GF-D8 (cell line): ENCODE measurements at places on chromosomes 7 and 10.

DNA sequence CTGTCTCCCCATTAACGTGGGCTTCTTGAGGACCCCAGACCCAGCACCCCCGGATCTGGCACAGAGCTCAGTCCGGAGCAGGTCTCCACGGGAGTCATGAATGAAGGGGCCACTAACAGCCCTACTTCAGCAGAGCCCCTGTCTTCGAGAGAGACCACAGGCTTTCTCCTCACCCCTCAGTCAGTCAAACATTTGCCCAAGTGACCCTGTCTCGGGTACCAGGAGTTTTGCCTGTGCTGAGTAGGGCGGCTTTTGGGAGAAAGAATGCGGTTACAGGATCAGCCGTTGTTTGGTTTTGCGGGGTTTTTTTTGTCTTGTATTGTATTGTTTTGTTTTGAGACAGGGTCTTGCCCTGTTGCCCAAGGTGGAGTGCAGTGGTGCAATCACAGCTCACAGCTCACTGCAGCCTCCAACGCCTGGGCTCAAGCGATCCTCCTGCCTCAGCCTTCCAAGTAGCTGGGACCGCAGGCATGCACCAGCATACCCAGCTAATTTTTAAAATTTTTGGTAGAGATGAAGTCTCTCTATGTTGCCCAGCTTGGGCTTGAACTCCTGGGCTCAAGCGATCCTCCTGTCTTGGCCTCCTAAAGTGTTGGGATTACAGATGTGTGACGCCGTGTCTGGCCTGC is 16.5 kb downstream of the ADAP1 start:
- no peak for DNase-seq

DNA sequence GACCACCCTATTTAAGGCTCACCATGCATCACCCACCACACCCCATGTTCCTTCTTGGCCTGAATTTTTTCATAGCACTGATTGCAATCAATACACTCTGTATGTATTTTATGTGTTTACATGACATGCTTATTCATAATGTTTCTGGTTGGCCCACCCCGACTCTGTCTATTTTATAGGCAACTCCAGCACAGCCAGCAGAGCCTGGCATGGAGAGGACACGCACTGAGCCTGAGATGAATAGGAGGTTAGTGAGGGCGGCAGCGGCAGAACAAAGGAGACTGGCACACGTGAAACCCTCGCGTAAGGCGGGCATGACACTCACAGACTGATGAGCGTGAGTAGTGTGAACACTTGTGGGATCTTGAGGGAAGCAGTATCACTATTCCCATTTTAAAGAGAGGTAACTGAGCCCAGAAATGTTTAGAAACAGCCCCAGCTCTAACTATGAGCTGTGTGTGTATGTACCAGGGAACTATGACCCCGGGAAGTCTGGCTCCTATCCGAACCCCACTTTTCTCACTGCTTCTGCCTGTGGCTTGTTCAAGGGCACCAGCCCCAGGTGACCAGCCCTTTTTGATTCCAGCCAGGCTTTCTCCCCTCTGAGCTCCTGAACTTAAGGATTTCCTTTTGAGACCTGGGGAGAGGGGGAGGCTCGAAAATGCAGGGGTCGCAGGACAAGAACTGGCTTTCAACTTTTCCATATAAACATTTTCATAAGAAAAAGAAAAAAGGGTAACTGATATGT is 113.3 kb downstream of the ARHGAP22 start:
- no peak for DNase-seq

- no peak for DNase-seq
These were observed 214.2 kb upstream of the ADO start for GRCh38 chr10:62590306-62590705.

DNA sequence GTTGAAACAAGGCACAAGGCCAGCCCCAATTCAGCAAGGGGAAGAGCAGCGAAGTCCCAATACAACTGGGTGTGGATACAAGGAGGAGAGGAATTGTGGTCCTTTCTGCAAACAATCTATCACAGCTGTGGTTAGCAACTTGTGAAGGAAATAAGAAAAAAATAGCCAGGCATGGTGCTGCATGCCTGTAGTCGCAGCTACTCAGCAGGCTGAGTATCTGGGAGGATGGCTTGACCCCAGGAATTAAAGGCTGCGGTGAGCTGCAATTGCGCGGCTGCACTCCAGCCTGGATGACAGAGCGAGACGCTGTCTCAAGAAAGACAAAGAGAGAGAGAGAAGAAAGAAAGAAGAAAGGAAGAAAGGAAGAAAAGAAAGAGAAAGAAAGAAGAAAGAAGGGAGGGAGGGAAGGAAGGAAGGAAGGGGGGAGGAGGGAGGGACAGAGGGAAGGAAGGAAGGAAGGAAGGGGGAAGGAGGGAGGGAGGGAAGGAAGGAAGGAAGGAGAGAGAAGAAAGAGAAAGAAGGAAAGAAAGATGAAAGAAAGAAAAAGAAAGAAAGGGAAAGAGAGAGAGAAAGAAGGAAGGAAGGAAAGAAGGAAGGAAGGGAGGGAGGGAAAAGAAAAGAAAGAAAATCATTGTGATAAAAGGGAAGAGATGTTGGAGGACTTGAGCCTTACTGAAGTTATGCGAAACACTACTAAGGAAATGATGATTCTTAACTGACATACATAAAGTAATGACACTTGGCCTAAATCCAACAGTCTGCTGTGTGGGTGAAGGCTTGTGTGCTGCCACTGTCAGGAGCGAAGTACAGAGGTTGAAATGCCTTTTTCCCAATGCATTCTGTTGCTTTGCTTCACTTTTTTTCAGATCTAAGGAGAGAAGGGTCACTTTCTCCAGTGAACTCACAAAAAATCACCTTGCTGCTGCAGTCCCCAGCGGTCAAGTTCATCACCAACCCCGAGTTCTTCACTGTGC is 117.0 kb upstream of the STK17A start:
- no peak for DNase-seq

GRCh38 chr10:101060951-101061623 is 702 bp upstream of the KAZALD1 start:
- DNase-seq: peak; percentile 84

DNA sequence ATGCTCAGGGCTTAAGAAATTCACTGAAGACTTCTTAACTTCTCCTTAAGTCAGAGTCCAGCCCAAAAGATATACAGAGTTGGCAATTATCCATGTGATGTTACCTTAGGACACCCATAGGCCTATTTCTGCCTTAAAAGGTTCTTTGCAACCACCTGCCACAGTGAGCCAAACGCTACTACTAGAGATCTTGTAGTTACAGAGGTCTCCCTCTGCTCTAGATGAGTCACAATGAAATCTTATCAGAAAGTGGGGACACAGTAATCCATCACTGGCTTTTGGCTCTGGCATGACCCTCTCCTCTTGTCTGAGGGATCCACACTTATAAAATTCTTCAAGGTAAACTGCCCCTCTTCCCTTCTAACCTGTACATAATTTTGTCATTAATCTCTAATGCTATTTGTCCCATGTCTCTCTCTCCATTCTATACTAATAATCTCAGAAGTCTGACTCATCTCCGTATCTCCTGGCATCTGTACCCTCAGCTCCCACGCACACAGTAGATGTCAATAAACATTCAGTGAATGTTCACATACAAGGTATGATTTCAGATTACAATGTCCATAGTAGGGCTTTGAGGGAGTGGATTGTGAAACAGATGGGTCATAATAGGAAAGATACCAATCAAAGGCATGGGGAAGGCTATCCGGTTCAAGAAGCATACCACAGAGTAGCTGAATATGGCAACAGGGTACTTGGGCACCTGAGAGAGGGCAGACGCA is 112.1 kb downstream of the SGMS1 start:
- no peak for DNase-seq

DNA sequence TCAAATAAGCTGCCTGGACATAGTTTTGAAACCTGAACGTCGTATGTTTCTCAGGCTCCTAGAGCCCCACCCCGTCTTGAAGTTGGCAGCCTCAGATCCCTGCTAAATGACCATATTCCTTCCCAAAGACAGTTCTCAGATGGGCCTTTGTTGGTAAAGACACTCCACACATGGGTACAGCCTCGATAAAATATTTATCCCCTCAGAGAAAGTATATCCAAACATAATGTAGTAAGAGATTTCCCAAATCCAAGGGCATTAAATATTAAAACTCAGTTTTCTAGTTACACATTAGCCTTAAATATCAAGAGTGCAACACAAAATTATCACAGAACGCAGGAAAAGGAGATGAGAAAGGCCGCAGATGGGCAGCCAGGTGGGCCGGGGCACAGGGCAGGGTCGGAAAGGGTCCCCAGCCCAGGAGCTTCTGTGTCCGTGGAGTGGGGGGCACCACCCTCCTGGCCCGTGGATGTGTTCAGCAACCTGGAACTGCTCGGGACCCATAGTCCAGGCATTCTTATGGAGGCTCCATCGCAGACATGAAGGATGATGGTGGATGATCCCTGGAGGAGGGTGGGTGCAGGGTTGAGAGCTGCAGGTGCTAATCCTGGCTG is 1.5 kb upstream of the CFAP46 start:
- DNase-seq: no peak

DNA sequence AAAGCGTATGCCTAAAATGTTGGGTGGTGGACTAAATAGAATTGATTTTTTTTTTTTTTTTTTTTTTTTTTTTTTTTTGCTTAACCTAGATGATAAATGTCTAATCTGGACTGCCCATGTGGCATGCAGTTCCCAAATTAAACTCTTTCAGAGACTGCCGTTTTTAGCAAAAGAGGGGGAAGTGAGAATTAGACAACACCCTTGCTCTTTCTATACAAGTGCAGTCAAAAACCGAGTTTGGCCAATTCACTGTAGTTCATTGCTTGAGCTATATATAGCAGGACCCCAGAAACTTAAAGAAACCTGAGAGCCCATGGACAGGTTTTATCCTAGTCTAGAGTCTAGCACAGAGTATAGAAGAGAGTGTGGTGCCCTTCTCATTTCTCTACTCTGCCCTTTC is 141.9 kb downstream of the GRM3 start:
- no peak for DNase-seq

DNA sequence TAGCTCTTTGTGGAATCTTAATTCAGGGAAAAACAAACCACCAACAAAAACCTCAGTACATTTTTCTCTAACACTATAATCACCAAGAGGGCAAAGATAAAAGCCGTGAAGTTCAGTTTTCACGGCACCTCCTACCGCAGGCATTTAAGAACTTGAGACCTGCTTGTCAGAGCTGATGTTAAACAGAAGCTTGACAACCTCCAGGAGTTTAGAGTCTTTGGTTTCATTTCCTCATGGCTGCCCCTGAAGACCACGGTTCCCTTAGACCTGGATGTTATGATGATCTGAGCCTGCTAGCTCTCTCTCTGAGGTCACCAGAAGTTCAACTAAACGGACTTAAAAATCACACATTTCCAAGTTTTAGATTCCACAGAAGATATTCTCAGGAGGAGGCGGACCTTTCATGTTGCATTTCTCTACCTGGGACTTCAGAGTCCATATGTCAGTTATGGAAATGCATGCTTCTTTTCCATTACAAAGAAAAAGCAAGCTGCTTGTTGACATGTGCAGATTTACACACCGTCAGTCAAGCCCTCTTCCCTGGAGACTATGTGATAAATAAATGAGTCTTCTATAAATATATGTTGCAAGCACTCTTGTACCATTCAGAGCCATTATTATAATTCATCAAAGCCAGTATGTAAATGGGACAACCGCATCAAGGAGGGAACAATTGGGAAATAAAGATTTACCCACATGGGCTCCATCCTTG is 258.0 kb downstream of the GFRA1 start:
- DNase-seq: no peak

DNA sequence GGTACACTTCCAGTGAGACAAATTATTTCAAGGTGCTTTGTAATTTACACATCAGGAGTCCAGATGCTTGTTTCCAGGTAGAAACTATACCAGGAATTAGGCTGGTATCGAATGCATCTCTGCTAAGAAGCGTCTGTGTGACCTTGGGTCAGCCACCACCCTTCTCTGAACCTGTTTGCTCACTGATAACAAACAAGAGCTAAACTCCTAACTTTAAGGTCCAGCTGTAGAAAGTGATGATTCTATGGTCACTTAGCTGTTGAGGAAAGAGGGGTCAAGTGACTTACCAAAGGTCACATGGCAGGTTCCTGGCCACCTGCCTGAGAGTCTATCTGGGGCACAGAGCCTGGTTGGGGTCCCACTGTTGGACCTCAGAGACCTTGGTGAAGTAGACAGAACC is 95.4 kb downstream of the HIF1AN start:
- DNase-seq: no peak

DNA sequence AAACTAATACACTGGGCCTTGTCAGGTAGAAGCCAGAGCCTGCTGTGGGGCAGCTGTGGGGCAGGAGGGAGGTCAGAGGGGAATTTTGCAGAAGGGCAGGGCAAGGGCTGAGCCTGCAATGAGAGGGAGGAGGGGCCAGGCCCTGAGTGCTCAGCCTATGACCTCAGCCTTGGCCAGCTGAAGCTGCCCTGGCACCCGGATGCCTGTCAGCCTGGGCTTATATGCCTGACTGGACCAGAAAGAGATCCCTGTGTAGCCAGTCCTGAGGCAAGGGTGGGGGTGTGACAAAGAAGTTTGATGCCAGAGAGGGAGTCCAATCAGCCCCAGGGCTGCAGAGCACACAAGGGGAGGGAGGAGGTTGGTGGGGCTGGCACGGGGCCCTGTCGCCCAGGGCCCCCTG is 22.3 kb upstream of the PRRT4 start:
- DNase-seq: no peak

- DNase-seq: no peak
These were observed 74.7 kb upstream of the ITGB1 start for GRCh38 chr10:33032654-33033151.

DNA sequence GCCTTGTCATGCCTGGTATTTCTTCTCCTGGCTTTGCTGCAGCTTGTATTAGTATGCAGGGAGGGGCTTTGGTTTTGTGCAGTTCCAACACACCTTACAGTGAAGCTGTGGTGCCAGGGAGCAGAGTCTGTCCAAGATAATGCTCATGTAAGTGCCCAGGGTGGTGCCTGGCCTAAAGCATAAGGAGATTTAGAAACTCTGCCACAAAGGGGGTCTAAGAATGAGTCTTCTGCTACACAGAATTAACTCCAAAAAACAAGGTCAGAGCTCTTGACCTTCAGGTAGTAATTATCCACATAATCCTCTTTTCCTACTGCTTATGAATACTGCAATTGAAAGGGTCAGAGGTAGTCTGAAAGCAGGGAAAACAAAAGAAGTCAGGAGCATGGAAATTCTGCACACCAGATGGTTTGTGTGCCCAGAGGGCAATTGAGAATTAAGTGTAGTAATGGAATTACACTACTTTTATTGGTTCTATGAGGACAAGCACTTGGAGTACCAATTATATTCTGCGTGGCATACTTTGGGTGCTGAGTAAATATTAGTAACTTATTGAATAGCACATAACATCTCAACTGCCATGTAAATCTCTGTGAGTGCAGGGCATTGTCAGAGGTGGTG is 121.5 kb downstream of the KAT6B start:
- no peak for DNase-seq

- DNase-seq: no peak
These were observed 135.9 kb downstream of the ADARB2 start for GRCh38 chr10:1601406-1601805.
